Uterine smooth muscle cell (primary cell): ENCODE measurements at places on chromosomes 13 and 19. TPM values are rescaled to one million over a fixed set of nuclear protein-coding genes. Genes with fewer than 3 reads are reported as not detected.

CNOT3 gene
- 15.4 and 17.7 TPM in 2 replicates for total RNA-seq

FFAR1 gene
- not detected in 2 replicates for total RNA-seq

ZNF560 gene
- 0.11 and 0.75 TPM in 2 replicates for total RNA-seq

KLK12 gene
- not detected in 2 replicates for total RNA-seq

PCDH9 gene
- 3.2 and 3.6 TPM in 2 replicates for total RNA-seq

IFNL3 gene
- total RNA-seq = not detected in 2 replicates
